ENCODE measurements at places on chromosomes 5 and 9.

DNA sequence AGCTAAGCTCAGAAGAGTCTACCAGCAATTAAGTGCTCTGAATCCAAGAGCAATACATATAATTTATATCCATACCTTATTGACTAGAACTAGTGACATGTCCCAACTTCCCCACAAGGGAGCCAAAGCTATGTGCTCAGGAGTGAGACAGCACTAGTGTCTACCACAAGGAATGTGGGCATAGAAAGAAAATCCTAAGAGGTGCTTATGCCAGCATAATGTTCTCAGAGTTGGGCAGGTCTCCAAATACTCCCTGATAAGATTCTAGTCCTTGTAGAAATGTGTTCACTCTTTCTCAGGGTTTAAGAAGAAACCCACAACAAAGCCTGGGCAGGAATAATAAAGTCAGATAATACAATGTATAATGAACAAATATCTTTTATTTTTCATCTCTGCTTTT, 275.1 kb downstream of the BRINP1 start:
- no peak for DNase-seq

- no peak for DNase-seq
These were observed 1.2 kb upstream of the DMRT1 start for GRCh38 chr9:840343-840742.

- DNase-seq = no peak
These were observed 142.9 kb downstream of the AOPEP start for GRCh38 chr9:94869415-94869843.

- no peak for DNase-seq
These were observed 42.5 kb downstream of the CEMIP2 start for GRCh38 chr9:71725590-71726338.

DNA sequence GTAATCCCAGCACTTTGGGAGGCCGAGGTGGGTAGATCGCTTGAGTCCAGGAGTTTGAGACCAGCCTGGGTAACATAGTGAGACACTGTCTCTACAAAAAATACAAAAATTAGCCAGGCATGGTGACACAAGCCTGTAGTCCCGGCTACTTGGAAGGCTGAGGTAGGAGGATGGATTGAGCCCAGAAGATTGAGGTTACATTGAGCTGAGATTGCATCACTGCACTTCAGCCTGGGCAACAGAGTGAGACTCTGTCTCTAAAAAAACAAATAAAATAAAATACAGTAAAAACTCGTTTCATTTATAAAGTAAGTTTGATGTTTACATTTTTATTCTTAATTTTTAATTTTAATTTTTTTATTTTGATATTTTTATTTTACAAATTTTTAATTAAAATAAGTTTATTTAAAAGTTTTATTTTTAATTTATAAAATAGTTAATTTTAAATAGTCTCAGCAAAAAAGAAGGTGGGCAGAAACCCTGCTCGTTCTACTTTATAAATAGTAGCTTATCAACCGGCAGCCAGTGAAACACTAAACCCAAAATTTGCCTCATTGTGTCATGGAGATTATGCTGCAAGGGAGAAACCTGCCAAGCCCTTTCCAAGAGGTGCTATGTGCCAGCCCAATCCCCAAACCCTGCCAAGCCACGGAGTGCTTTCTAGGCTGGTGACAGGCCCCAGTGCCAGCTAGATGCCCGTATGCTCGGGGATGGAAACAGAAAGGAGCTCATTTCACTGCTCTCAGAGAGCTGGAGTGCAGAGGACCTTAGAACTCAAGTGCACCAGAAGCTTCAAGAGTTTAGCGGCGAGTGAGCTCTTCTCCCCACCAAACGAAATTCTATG, 38.9 kb downstream of the SERINC5 start:
- DNase-seq = no peak

- DNase-seq = no peak
These were observed 935.2 kb upstream of the TYRP1 start for GRCh38 chr9:11758016-11758415.

DNA sequence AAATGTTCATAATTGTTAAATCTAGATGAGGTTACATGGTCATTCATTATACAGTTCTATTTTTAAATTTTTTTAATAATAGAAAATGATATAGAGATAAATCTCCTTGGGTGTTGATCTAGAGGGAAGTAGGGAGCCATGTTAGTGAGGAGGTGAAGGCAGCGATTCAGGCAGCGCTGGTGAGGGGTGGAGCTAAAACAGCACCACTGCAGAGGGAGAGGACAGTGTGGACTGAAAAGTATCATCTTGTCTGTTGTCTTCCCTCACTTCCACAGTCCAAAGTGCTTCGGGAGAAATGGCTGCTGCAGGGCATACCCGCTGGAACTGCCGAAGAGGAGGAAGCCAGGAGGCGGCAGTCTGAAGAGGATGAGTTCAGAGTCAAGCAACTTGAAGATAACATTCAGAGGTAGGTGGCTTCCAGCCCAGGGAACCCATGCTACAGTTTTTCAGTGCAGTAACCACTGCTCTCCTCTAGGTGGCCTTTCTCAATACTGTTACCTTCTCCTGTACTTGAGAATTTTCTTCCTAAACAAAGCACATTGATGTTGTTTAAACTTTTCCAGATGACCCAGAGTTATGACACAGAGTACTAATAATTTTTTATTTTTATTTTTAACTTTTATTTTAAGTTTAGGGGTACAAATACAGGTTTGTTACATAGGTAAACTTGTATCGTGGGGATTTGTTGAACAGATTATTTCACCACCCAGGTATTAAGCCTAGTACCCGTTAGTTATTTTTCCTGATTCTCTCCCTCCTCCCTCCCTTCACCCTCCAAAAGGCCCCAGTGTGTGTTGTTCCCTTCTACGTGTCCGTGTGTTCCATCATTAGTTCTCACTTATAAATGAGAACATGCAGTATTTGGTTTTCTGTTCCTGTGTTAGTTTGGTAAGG, 100.5 kb downstream of the PALM2AKAP2 start:
- no peak for DNase-seq

DNA sequence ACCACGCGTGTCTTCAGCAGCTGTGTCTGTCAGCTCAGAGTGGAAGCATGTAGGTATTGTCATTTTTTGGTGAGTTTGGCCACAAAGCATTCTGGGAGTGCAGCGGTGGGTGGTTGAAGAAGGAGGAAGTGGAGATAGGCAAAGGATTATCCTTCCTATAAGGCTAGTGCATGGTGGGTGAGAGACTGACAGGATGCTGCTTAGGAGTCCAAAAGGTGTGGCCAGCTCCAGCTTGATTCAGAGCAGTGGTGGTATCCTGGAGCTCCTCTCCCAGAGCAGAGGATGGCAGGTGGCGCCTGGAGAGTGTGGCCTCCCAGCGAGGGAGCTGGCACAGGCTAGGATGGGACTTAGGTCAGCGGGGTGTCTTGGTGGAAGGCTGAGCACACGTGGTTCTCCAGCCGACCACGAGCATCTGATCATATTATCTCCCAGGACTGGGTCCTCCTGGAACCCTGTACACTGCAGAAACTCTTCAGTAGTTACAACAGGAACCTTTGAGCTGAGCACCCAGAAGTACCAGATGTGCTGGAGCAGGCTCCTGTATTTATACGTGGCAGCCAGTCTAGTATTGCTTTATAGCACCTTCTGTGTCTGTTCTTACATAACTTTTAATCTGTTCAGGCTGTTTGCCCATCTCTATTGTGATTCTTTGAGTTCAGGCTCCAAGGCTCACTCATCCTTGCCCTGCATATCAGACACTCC, 29.6 kb downstream of the MAML1 start:
- DNase-seq = no peak

DNA sequence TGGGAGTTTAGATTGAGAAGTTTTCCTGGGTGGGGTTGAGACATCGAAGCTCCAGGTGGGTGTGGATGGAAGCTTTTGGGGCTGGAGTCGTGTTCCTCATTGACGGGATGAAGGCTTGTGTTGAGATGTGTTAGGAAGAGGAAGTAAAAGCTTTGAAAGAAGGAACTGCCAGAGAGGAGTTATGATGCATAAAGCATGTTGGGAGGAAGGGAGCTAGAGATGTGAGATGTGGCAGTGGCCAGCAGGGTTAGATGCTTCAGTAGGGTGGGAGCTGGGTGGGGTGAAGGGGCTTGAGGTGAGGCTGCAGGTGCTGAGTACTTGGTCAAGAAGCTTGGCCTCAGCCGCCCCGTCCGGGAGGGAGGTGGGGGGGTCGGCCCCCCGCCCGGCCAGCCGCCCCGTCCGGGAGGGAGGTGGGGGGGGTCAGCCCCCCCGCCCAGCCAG, 56.7 kb downstream of the HSPA4 start:
- DNase-seq = no peak
